NCI-H146 (cell line): ENCODE measurements at places on chromosomes 3 and 15.

- DNase-seq: no peak
Measured at GRCh38 chr3:144989807-144990206, 1018.2 kb downstream of the DIPK2A start.

- DNase-seq: no peak
Measured at GRCh38 chr3:31407665-31408064, 125.1 kb upstream of the STT3B start.

DNA sequence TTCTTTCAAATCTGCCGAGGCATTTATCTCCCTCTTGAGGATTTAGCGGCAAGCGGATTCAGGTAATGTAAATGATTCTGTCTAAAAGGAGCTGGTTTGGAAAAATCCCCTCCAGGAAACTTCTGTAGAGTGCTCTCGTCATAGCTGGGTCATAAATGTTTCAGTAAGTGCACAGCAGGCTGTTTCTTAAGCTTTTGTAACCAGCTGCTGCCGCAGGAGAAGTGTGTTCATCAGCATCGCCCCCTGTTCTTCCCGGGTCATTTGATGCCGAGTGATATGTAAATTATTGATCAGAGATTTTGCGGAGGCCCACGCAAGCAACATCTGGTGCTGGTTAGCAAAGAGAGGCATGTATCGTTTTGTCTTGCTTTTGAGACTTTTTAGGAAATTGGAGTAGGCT, 53.1 kb downstream of the DNASE1L3 start:
- DNase-seq: no peak

GRCh38 chr3:159200176-159200575, 398.3 kb downstream of the MFSD1 start:
- DNase-seq: no peak

- no peak for DNase-seq
Measured at GRCh38 chr15:66763186-66764071, 61.4 kb downstream of the SMAD6 start.

- DNase-seq: no peak
Measured at GRCh38 chr15:37104424-37104981, 4.2 kb upstream of the MEIS2 start.

GRCh38 chr3:171620825-171621434, 160.7 kb upstream of the TNIK start:
- DNase-seq: peak; percentile 47

DNA sequence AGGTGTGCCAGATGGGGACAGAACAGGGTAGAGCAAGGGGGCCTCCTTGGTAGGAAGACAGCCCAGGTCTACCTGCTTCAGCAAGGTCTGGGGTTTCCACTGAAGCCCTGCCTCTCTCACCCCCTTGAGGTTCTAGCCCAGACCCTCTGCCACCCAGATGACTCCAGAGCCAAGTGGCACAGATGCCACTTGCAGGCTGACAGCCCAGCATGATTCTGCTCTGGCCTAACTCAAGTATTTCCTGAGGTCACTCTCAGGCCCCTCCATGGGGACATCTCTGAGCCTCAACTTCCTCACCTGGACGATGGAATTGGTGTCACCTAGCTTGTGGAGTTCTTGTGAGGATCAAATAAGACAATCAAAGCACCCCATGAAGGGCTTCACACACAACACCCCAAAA, 23.9 kb downstream of the PLXNB1 start:
- DNase-seq: no peak

- no peak for DNase-seq
Measured at GRCh38 chr15:66186049-66186825, 67.3 kb downstream of the MEGF11 start.

GRCh38 chr3:34013818-34014570, 215.6 kb downstream of the PDCD6IP start:
- DNase-seq: no peak

GRCh38 chr3:155227141-155227540, 66.3 kb downstream of the STRIT1 start:
- no peak for DNase-seq
